ENCODE measurements at places on chromosomes 6 and 20.

DNA sequence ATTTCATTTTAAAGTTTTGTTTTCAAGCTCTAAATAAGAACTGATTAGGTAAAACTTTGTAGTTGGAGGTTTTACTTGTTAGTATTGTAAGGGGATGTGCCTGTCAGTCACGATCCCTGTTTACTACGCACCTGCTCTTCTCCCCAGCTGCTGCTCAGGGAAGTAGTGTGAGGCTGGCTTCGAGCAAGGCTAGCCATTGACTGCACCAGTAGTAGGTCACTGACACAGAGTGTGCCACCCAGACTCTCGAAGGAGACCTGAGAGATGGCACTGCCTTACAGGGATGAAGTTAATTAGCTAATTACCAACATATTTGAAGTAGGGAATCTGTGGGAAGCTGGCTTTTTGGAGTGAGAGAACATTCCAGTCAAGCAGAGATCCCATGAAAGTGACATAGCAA lies 89.2 kb downstream of the DNAH8 start:
- no peak for DNase-seq

GRCh38 chr6:109523478-109523877 lies 40.5 kb upstream of the ZBTB24 start:
- no peak for DNase-seq

DNA sequence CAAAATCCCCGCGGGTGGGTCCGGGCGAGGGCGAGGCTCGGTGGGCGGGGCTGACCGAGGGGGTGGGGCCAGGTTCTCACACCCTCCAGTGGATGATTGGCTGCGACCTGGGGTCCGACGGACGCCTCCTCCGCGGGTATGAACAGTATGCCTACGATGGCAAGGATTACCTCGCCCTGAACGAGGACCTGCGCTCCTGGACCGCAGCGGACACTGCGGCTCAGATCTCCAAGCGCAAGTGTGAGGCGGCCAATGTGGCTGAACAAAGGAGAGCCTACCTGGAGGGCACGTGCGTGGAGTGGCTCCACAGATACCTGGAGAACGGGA lies 809 bp downstream of the HLA-G start:
- DNase-seq, result no peak

- peak; percentile 69 for DNase-seq
Measured at GRCh38 chr6:166313255-166314070, 5.3 kb upstream of the PRR18 start.

DNA sequence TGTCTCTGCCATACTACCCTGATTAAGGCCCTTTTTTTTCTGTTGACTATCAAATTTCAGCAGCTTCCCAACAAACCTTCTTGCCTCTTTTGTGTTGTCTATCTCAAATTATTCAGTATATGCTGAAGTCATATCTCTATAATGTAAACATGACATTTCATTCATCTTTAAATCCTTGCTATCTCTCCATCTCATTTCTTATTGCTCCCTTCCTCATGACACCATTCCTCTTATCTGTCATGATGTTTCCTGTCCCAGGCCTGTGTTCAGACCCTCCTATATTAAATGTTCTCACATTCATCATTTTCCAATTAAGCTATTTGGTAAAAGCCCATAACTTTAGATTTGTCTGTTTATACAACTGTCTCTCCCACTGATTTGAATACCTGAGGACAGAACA lies 482.6 kb downstream of the EPM2A start:
- no peak for DNase-seq

- no peak for DNase-seq
Measured at GRCh38 chr20:6134592-6134991, 11.8 kb upstream of the FERMT1 start.

GRCh38 chr6:45495429-45496084 lies 117.8 kb upstream of the SUPT3H start:
- peak; percentile 65 for DNase-seq

- peak; percentile 58 for DNase-seq
Measured at GRCh38 chr6:104326173-104327001, 533.3 kb downstream of the HACE1 start.

GRCh38 chr6:7216941-7217621 lies 95.9 kb downstream of the SSR1 start:
- no peak for DNase-seq

- no peak for DNase-seq
Measured at GRCh38 chr20:38853759-38854158, 48.3 kb downstream of the PPP1R16B start.

- DNase-seq, result no peak
Measured at GRCh38 chr6:160132297-160132637, 10.7 kb downstream of the SLC22A1 start.

DNA sequence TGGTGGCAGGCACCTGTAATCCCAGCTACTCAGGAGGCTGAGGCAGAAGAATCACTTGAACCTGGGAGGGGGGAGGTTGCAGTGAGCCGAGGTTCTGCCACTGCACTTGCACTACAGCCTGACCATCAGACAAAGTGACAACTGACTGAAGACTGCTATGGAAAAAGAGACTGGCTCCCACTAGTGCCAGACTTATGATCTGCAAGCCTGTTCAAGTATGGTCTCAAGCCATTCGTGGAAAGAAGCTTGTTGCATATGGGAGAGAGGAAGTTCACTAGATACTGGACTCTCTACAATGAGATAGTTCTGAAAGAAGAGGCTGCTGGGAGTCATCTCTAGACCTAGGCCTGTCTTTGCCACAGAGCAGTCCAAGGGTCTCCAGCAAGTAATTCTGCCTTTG lies 26.7 kb downstream of the MDN1 start:
- peak; percentile 58 for DNase-seq

GRCh38 chr20:40771308-40771610 lies 82.2 kb upstream of the MAFB start:
- DNase-seq, result no peak

- no peak for DNase-seq
Measured at GRCh38 chr20:62446888-62447869, 19.8 kb upstream of the RBBP8NL start.

DNA sequence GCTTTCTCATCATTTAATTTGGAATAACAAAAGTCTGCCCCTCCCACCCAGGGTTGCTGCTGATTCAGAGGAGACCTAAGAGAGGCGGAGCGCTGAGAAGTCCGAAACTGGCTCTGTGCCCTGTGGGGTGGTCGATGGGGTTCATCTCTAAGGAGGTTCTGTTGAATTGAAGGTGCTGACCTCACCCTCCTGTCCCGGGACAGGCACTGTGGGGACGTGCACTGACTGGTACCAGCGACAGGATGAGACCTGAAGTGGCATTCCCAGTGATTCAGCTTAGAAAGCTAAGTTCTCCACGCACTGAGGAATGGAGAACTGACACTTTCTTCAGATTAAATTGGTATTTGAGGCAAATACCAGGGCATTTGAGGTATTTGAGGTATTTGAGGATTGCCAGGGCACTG lies 1.3 kb downstream of the GUCA1B start:
- DNase-seq, result no peak

DNA sequence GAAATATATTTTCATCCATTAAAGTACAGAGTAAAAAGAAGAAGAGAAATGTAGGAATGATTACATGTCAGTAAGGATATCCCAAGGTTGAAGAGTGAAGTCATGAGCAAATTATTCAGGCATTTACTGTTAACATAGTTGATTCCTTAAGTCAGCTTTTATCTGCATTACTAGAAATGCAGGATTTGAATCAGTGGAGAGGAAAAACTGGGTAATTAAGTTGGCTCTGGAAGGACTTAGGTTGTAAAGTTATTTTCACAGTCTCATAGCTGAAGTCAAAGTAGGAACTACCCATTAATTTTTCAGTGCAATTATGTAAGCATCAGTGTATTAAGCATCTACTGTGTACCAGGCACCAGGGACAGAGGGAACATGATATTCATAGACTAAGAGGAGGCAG lies 7.8 kb downstream of the NAA20 start:
- DNase-seq, result no peak

- DNase-seq, result no peak
Measured at GRCh38 chr6:44560458-44561059, 173.1 kb downstream of the CDC5L start.

- no peak for DNase-seq
Measured at GRCh38 chr6:2447931-2448330, 202.5 kb upstream of the GMDS start.

- no peak for DNase-seq
Measured at GRCh38 chr20:60062431-60063047, 104.3 kb downstream of the CDH26 start.

DNA sequence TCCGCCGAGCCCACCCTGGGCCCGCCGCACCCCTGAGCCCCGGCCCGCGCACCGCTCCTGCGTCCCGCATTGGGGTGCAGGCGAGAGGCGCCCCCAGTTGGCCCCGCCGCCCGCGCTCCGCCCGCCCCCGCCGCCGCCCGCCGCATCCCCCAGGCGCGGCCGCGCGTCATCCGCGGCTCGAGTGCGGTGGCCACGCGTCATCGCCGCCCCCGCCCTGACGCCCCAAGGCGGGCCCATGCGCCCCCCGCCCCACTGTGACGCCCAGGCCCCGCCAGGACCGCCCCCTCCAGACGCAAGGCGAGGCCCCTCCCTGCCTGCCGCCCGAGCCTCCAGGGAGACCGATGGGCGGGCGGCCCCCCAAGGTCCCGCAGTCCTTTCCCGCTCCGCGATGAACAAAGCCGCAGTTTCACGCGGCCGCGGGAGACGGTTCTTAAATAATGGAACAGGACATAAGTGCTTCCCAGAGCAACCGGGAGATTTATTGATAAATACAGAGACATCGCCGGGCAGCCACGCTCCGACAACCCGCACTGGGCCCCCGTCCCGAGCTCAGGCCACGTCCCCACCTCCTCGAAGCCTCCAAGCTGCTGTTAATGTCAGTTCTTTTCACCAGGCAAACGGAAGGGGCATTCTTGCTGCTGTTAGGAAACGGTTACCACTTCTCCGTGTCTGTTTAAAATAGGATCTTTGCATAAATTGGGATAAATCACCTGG lies at the start of gene ANKRD60:
Gene ANKRD60, minus strand, starts transcription at position 170 of the 714 bp plus-strand sequence. Its CDS starts 0 bp downstream, at position 170.
- no peak for DNase-seq

GRCh38 chr6:35360349-35361138 lies 18.2 kb downstream of the PPARD start:
- DNase-seq, result peak; percentile 76

DNA sequence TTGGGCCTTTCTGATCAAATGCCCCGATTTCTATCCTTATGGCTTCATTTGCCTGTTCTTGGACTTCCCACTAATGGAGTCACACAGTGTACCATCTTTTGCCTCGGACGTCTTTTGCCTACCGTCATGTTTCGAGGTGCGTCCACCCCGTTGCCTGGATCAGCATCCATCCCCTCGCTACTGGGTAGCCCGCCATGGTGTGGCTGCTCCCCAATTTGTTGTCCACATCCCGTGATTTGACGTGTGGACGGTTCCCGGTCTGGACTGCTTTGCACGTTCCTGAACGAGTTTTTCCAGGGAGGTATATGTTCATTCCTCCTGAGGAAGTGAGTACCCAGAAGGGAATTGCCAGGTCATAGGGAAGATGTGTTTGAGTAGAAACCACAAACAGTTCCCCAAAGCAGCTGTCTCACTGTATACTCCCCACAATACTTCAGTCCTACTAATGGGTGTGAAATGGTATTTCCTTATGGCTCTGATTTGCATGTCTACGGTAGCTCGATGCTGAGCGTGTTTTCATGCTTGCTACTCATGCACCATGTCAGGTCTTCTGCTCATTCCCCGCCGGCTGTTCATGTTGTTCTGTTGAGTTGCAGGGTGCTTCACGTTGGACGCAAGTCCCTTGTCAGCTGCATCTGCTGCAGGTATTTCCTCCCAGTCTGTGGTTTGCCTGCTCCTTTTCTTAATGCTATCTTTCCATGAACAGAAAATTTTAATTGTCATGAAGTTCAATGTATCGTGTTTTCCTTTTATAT lies 86.8 kb upstream of the AFDN start:
- no peak for DNase-seq

GRCh38 chr6:166774292-166774691 lies 147.2 kb upstream of the RPS6KA2 start:
- DNase-seq, result no peak

GRCh38 chr6:128057541-128057940 lies 156.7 kb upstream of the THEMIS start:
- DNase-seq, result no peak

DNA sequence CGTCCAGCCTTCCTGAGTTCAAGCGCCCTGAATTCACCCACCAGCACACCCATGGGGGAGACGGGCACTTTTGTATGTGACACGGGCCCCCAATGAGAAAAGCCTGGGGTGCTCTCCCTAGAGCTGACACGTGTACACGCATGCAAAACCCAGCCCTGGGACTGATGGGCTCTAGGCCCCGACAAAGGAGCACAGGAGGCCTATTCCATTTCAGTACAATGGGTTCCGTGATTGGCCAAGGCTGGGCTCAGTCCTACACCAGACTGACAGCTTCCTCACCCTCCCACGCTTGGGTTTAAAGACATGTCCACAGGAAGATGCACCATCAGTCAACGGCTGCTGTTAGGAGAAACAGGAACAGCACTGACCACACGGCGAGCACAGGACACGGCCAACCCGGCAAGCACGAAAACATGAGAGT lies 8.8 kb downstream of the ZBTB46 start:
- DNase-seq, result peak; percentile 96

GRCh38 chr6:83354747-83355146 lies 76.1 kb downstream of the ME1 start:
- DNase-seq, result no peak

DNA sequence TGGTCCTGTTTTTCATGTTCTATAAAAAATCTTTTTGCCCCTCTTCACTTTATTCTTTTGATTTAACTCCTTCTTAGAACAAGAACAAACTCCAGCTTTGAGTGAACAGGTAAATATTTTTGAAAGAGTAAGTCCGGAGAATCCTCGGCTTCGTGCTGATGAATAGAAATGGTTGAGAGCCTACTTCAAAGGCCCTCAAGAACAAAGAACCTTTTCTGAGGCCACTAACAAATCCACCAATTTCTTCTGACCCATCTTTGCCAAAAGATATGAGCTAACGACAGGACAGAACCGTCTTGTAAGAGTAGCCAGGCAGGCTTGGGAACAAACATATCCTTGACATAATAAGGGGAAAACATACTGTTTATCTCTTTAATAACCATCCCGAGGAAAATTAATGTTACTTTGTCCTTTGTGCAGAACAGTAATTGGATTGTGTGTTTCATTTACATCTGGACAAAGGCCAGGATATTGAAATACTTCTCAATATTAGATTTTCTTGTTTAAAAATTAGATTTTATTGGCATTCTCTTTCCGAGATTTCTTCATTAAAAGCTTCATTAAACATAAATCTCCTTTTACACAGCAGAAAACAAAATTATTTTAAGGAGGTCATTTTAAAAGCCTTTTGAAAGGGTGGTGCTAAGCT lies 52.9 kb downstream of the NOX3 start:
- no peak for DNase-seq

DNA sequence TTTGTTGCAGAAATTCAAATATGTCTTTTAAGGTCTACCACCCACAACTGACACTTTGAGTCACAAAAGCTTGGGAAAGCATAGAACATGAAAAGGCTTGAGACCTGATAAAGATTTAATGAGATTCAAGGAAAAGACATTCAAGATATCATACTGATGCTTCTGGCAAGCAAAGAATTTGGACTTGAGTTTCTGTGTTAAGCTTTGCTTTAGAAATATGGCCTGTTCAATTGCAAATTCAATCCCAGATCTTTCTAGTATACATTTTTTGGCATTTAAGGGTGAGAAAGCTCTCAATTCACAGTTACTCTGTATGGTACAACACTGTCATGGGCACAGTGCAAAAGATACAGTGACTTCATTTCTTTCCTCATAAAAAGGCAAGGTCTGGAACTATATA lies 38.9 kb upstream of the LAMP5 start:
- DNase-seq, result no peak

- no peak for DNase-seq
Measured at GRCh38 chr6:137173501-137173900, at the start of gene IL22RA2. Gene IL22RA2 (minus strand): TSS chr6:137173644. CDS start chr6:137161749, 11,895 bp downstream.

GRCh38 chr6:46998436-46999017 lies 43.6 kb downstream of the ADGRF1 start:
- no peak for DNase-seq

- DNase-seq, result no peak
Measured at GRCh38 chr6:9632026-9632425, 782.8 kb downstream of the TFAP2A start.

Data from inflammatory macrophage (primary cell).